ENCODE measurements at places on chromosomes 5 and 9.

- DNase-seq, result no peak
Measured at GRCh38 chr5:126104951-126105350, 318.3 kb upstream of the GRAMD2B start.

GRCh38 chr5:132267931-132268768 is 10.7 kb downstream of the PDLIM4 start:
- DNase-seq, result peak; percentile 14

DNA sequence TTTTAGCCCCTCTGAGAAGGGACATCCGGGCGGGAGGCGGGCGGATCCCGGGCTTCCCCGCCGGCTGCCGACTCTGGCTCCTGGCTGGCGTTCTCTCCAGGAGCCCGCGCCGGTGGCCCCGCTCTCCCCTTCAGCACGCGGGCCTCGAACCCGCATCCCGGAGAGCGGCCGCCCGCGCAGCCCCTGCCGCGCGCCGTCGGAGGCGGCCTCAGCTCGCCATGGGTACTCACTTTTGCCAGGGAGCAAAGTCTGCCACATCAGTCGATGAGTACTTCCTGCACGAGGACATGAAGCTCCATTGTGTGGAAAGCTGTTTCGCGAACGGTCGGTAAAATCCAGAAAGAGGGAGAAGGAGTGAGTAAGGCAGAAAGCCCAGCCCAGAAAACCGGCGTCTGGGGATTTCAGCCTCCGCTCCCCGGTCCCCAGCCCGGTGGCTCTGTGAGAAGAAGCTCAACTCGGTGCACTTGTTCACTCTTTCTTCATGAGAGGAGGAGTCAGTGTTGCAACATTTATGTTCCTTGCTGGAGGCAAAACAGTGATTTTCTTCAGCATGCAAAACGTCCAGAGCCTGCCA is at the start of gene PRLR:
Gene PRLR (minus strand): TSS at position 450 of the 574 bp plus-strand sequence. CDS start 140,867 bp downstream, outside the sequence.
- DNase-seq, result peak; percentile 7

DNA sequence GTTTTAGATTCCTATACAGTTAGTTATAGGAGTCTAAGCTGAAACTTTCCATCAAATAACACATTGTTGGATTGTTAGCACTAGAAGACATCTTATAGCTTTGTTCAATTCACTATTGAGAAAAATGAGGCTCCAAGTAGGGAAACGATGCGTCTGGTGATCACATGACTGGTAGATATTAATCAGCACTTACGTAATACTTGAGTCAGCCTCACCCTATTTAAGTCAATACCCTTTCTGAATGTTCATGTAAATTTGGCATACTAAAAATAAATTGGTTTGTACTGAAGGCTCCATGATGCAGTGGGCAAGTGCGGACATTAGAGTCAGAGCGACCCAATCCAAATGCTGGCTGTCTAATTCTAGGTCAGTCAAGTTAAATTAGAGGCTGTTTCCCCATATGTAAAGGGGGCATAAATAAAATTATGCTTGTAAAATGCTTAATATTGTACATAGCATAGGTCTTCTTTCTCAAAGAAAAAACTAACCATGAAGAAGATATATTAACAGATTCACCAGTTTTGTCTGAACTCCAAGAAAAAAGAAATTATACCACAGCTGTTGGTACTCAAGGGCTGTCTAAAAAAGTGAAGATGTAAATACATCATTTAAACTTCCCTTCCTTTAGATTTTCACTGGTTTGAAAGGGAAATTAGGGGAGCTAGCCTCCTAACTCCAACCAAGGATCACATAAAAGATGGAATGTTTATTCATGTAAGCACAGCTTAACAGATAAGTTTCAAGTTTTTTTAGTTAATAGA is 406.6 kb upstream of the TLE4 start:
- DNase-seq, result no peak

- no peak for DNase-seq
Measured at GRCh38 chr9:31996331-31996730, 388.1 kb upstream of the ACO1 start.

DNA sequence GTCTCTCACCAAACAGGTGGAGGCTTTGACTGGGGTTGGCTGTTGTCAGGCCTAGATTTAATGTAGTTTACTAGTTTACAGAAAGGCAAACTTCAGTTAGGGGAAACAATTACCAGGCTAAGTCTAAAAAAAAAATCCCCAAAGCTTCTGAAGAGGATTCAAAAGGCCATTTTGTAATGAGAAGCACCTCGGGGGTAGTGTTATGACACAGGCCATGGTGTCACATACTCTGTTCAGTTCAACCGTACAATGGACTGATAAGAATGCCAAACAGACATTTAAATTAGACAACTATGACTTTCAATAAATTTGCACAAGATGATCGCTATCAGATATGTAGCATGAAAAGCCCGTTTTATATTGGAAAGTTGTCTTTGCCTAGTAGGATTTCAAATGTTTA is 120.1 kb upstream of the PCA3 start:
- no peak for DNase-seq
